ENCODE measurements at places on chromosomes 1 and 21.

DNA sequence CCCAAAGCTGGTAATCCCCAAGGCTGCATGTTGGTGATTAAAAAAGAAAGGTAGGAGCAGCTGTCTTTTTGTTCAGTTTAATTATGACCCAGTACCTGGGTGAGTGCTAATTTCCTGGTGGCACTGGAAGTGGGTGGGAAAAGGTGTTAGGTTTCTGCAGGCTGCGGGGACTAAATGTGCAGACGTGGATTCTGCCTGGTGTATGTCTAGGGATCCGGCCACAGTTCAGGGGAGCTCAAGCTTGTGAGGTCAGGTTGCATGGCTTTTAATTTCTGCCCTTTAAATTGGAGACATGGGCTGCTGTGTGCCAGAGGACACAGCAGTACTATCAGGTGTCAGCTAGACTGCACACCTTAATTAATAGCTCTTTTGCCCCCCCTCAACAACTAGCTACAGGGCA, 20.3 kb upstream of the TBX19 start:
- no peak for DNase-seq

- no peak for DNase-seq
Measured at GRCh38 chr1:63319046-63320021, 3.0 kb upstream of the FOXD3 start.

DNA sequence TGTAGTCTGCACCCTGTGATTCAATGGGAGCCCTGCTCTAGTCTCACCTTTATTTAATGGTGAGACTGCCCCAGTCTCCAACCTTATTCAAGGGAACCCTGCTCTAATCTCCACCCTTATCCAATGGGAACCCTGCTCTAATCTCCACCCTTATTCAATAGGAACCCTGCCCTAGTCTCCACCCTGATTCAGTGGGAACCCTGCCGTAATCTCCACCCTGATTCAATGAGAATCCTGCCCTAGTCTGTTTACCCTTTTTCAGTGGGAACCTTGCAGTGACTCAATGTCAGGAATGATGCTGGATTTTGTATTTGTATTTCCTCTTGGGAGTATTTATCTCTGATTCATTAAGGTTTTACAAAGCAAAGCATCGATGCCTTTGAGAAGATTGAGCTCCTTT, 39.5 kb downstream of the TRPM2 start:
- no peak for DNase-seq

DNA sequence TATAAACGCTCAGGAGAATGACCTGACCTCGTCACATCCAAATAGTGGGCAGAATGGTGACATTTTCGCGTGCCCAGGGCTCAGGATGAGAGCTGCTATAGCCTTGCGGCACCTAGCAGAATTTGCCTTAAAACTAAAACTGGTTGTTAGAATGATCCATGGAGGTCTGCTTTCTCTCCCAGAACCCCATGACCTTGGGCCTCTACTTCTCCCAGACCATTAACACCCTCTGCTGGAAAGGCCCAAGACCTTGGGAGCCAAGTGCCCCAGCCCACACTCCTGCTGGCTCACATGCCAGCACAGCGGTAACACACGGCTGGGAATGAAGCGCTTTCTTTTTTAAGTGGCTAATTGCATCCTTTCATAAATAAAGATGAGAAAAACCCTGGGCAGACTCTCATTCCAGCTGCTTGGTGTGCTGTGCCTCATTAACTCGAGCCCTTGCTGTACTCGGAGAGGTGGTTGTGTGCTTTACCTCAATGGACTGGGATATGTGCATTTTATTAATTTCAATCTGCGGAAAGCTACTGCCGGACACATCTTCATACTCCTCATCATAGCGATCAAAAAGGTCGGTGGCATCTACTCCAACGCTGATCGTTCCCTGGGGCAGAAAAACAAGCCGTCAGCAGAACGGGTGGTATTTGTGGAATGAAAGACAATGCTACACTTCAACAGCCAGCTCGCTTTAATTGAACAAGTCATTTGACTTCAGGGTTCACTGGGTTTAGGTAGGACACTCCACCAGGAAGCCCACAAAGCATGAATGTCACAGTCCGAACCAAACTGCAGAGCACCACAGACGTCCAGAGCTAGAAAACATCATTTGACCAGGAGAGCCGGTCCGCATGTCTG, 29.0 kb downstream of the THAP3 start:
- DNase-seq, result no peak

GRCh38 chr1:16992102-16992501, 11.7 kb upstream of the MFAP2 start:
- DNase-seq, result no peak

- DNase-seq, result no peak
Measured at GRCh38 chr1:176330782-176331181, 123.7 kb upstream of the COP1 start.

DNA sequence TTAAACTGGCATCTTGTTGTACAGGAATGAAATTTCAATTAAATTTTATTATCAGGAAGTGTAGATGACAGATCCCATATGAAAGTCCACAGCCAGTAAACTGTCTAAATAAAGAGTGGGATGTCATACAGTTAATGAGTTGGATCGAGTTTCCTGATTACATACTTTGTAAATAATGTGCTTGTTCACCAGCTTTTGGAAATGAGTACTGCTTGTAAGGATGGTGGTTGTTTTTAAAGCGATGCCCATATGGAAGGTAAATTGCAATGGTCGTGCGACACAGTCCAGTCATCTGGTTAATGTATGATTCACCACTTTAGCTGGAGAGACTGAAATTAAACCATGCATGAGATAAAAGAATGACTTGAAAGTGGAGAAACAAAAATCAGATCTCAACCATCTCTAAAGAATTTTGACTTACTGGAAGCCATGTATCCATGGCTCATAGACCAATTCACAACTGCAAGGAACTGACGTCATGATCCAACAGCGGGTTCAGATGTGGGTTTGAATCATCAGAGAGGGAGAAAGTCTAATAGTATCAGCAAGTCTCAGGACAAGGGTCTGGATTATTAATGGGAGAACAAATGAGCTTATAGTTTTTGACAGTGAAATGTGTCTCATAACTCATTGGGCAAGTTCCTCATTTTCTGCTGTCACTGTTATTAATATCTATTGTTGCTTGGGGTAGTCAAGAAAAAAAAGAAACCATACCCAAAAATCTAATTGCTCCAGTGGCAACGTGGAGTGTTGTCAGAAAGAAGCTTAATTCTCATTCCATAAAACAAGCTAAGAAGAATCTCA, 49.0 kb downstream of the MAP10 start:
- DNase-seq, result no peak

DNA sequence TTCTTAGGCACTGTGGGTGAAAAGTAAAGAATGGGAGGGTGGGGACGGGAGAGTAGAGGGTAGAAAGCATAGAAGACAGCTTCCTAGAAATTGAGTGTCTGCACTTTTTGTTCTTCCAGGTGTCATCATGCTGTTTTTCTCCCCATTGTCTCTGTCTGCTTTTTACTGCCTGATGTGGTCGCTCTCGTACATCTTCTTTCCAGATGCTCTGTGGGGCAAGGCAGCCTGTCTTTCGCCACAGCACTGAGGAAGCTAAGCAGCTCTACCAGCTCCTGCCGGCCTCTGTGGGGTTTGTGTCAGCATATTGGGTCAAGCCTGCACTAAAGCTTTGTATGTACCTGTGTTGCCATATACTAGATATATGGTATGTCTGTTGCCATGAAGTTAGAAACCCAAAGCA, 13.2 kb downstream of the TMEM269 start:
- DNase-seq, result no peak

- DNase-seq, result no peak
Measured at GRCh38 chr1:155947292-155947691, 5.9 kb downstream of the RXFP4 start.

GRCh38 chr1:24901791-24902470, 28.1 kb downstream of the RUNX3 start:
- DNase-seq, result no peak

DNA sequence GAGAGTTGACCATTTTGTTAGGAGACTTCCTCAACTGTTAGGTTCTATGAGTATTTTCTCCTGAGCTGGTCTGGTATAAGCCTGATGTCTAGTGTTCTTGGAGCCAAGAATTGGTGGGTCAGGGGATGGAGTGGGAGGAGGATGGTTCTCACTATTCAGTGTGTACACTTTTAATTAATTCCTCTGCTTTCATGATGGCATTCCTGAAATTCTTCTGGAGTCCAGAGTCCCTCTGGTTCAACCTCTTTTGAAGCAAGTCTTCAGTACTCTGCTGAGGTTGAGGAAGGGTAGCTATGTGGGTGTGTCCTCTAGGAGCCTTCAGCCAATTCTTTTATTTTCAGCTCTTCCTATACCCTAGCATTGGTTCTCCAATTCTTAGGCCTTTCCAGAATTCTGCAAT, 149.1 kb downstream of the DNM3 start:
- DNase-seq, result no peak

DNA sequence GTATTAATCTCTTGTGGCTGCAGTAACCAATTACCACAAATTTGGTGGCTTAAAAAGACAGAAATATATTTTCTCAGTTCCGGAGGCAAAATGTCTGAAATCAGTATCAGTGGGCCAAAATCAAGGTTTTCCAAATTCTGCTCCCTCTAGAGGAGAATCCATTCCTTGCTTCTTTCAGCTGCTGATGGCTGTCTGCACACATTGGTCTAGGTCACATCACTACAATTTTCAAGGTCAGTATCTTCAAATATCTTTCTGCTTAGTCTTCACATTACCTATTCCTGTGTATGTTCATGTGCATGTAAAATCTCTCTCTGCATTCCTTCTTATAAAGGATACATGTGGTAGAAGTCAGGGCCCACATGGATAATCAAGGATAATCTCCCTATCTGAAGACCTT, 999.4 kb downstream of the KCNT2 start:
- no peak for DNase-seq

- DNase-seq, result no peak
Measured at GRCh38 chr1:97875996-97876395, 44.8 kb downstream of the DPYD start.

- no peak for DNase-seq
Measured at GRCh38 chr1:59225594-59226316, 71.1 kb upstream of the FGGY start.

GRCh38 chr1:54582566-54583306, 34.7 kb downstream of the ACOT11 start:
- peak; percentile 40 for DNase-seq

DNA sequence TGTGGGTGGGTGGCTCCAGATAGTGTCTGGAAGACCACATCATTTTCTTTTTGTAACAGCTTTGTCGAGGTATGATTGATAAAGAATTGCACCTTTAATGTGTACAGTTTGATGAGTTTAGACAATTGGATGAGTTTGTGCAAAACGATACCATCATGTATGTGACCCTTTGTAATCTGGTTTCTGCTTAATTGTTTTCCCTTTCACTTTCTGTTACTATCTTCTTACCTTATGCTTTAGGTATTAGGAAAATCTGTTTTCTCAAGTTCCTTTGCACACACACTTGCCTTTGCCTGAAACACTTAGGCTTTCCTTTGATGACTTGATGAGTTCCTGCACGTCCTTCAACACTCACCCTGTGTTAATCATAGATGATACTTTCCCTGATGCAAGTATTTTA, 6.8 kb downstream of the OR10Z1 start:
- DNase-seq, result no peak

DNA sequence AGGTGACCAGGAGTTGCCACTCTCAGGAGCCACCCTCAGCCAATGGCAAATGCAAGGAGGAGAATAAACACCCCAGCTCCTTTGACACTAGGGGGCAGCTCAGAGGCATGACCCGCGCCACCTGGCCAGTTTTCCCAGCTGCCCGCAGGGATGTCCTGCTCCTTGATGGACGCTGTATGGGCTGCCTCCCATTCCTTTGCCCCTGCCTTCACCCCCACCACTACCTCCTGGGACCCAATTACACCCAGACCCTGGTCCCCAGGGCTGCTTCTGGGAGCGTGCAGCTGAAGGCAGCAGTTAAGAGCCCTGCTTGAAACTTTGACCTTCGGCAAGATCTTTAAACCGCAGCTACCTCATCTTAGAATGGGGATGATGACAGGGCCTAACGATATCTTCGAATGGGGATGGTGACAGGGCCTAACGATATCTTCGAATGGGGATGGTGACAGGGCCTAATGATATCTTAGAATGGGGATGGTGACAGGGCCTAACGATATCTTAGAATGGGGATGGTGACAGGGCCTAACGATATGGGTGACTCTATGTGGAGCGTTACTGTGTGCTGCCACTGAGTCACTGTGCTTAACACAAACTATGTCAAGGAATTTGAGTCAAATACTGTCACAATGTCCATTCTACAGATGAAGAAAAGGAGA, 163.0 kb upstream of the KAZN start:
- DNase-seq, result no peak

DNA sequence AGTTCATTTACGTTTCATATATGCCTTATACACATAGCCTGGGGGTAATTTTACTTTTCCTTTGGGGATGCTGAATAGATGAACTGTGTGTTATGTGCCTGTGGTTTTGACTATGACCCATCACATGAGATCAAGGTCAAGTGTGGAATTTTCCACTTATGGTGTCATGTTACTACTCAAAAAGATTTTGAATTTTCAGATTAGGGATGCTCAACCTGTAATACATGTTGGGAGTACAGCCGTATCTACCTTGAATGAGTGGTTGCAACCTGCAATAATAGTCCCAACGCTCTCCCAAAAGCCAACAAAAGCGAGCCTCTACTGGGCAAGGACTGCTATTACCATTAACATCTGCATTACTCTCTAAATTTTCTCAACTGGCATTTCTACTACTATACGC, 68.5 kb upstream of the SDC3 start:
- DNase-seq, result no peak

DNA sequence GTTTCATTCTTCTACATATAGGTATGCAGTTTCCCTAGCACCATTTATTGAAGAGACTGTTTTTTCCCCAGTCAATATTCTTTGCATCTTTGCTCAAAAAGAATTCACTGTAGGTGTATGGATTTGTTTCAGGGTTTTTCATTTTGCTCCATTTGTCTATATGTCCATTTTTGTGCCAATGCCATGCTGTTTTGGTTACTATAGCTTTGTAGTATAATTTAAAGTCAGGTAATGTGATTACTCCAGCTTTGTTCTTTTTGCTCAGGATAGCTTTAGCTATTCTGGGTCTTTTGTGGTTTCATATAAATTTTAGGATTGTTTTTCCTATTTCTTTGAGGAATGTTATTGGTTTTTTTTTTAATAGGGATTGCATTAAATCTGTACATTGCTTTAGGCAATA, 15.9 kb upstream of the SMAP2 start:
- no peak for DNase-seq

- DNase-seq, result no peak
Measured at GRCh38 chr1:25255706-25256577, 8.7 kb upstream of the RSRP1 start.

DNA sequence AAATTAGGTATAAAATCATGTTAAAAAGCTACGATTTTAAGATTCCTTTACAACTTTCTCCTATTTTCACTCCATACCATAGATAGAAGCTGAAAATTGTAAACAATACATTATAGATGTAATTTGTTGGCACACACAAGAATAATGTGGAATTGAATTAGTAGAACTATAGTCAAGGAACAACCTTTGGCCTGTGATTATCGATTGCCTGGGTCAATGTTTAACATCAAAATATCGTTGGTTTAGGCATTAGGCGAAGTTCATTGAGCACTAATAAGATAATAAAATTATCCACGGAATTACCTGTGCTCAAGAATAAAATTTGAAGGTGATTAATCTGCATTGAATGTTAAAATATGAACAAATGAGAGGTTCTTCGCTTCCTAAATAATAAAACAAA, 455.1 kb upstream of the ZP4 start:
- DNase-seq, result no peak

GRCh38 chr21:35090403-35090802, 41.3 kb upstream of the RUNX1 start:
- DNase-seq, result no peak

- DNase-seq, result no peak
Measured at GRCh38 chr1:1442069-1442770, 6.7 kb downstream of the VWA1 start.

- no peak for DNase-seq
Measured at GRCh38 chr1:17892225-17892624, 137.1 kb downstream of the ACTL8 start.
